Islet precursor cell (in vitro differentiated cells): ENCODE measurements at places on chromosomes 12 and 14.

DNA sequence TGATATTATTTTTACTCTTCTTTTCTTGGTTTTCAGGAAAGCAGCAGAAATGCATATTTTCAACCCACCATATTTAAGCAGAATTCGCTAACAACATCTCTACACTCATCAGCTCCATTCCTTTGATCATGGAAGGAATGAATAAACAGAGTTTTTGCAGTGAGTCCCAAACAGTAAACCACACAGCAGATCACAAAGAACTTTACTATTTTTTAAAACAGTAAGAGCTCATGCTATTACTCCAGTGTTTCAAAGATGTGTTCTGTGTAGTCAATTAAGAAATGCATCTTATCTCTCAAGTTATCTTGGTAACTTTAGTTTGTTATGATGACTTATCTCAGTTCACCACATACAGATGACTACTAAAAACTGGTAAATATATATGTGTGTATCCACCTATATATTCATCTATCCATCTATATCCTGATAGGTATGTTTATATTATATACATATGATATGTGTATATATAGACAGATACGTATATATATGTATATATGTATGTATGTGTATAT lies 843.5 kb downstream of the BCL11B start:
- no peak for DNase-seq

- DNase-seq, result no peak
Observed at GRCh38 chr12:102144221-102144620, 24.2 kb downstream of the PARPBP start.

DNA sequence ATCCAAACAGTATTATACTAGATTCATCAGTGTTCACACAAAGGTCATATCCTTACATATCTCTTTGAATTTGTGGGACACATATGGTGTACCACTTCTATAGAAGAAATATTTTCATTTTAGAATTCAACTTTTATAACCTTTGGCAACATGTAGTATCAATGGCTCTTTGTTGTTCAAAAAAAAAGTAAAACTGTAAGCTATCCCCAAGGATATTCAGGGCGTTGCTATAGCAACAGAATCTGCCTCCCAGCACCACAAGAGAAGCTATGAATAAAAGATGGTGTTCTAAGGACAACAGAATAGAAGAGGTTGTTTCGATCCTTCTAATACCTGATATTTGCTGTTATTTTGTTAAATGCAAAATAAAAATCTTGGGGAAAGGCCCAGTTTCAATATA lies 139.3 kb downstream of the BRMS1L start:
- no peak for DNase-seq

DNA sequence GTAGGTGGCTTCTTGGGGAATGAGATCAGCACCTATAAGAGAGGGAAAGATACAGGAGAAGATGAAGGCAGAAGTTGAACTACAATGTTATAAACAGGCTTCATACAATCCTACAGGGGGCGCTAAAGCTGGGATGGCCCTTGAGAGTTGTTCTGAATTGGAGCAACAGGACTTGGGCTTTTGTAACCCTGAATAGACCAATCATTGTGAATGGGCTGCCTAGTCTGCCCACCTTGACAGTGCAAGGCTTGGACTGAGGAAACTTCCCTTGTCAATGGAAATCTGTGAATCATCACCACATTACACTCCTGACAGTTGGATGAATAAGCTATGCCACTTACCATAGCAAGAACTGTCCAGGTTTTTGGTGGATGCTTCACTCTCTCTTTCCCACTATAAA lies 306.1 kb downstream of the KCNC2 start:
- peak; percentile 53 for DNase-seq

GRCh38 chr14:65604535-65604934 lies 192.0 kb downstream of the FUT8 start:
- DNase-seq, result no peak

DNA sequence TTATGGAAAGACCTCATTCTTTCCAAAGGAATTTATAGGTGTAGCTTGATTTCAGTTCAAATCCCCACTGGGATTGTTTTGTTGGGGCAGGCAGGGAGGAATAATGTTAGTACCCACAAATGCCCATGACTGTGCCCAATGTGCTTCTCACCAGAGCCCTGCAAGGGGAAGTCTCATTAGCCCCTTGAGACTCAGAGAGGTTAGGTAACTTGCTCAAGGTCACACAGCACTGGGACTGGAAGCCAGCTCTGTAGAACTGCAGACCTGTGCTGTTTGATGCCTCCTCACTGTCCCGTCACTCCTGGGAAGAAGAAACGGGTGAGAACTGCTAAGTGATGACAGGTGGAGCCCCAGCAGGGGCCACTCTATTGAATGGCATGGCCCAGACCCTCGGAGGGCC lies 8.9 kb downstream of the ANKRD9 start:
- DNase-seq, result no peak

- no peak for DNase-seq
Observed at GRCh38 chr12:27602516-27602915, 78.5 kb downstream of the PPFIBP1 start.

DNA sequence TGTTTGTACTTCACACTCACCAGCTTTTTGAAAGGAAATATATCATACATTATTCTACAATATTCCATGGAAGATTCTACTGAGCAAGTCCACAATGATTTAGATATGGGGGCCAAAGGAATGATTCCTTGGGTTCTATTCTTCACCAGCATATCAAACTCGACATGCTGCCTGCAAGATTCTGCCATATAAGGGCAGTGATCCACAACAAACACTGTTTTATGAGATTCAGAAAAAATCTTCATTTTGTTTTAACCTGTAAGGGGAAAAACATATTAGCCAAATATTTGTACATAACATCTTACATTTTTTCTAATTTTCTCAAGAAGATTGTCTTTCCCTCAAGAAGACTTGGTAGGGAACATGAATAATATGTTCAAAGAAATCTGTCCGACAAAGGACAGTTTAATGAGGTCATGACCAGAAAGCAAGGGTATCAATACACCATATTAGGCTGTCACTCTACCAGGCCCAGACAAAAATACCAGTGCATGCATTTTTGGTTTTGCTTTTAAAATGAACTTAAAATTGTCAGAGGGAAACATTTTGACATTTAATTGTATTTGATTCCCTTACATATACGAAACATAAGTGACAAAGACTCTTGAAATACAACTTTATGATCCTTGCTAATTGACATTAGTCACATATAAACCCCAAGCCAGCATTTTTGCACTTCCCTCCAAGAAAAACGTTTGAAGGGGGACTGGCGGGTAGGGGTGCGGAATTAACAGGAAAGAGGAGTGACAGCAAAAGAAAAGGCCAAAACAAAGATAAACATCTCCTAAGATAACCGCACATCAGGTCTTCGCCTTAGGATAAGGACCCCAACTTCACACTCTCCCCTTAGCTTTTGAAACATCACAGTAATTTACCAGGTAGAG lies 980 bp downstream of the INTS13 start:
- DNase-seq, result no peak

- DNase-seq, result no peak
Observed at GRCh38 chr12:43312991-43313505, 239.0 kb downstream of the ADAMTS20 start.

GRCh38 chr12:70785896-70786295 lies 134.6 kb downstream of the PTPRR start:
- no peak for DNase-seq

DNA sequence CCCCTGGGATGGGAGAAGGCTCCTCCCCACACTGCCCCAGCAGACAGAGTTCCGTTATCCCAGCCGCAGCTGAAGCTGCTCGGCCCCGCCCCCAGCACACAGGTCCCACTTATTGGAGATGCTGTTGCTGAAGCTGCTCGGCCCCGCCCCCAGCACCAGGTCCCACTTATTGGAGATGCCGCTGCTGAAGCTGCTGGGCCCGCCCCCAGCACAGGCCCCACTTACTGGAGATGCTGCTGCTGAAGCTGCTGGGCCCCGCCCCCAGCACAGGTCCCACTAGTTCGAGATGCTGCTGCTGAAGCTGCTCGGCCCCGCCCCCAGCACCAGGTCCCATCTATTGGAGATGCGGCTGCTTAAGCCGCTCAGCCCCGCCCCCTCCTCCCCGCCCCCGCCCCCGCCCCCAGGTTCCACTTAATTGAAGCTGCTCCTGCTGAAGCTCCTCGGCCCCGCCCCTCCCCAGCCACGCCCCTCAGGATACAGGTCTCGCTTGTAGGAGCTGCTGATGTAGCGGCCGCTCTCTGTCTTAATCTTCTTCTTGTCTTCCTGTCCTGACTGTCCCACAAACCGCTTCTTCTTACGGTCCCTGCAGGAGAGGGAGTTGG lies 12.0 kb downstream of the CFAP73 start:
- DNase-seq, result peak; percentile 100

- no peak for DNase-seq
Observed at GRCh38 chr14:93059917-93060545, 55.7 kb downstream of the ITPK1 start.

- DNase-seq, result no peak
Observed at GRCh38 chr12:67161322-67161918, 107.7 kb upstream of the CAND1 start.

DNA sequence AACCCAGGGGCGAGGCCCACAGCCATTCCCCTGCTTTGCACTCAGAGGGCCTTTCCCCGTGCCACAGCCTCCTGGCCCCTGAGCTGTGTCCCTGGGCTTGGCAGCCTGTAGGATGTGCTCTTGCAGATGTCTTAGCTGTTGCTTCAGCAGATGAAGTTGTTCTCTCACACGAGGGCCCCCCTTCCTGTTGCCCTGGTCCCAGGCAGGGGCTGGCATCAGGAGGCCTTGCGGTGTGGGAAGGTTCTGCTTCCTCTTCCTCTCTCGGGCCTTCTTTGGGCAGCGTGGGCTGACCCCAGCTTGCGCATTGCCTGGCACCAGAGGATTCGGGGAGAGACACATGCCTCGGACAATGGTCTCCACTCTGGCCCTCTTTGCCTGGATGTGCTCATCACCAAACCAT lies 12.7 kb downstream of the PROX2 start:
- DNase-seq, result no peak

- DNase-seq, result no peak
Observed at GRCh38 chr12:99433155-99433554, 214.4 kb upstream of the GARIN6 start.

- DNase-seq, result no peak
Observed at GRCh38 chr14:77920312-77920711, 120.4 kb downstream of the ADCK1 start.

GRCh38 chr12:49261721-49262120 lies 3.2 kb upstream of the TUBA1C start:
- DNase-seq, result no peak

GRCh38 chr12:129617849-129618248 lies 286.0 kb downstream of the TMEM132D start:
- no peak for DNase-seq

GRCh38 chr12:90004319-90005074 lies 295.9 kb upstream of the ATP2B1 start:
- no peak for DNase-seq

GRCh38 chr14:100203146-100203545 lies 35.8 kb upstream of the YY1 start:
- no peak for DNase-seq

DNA sequence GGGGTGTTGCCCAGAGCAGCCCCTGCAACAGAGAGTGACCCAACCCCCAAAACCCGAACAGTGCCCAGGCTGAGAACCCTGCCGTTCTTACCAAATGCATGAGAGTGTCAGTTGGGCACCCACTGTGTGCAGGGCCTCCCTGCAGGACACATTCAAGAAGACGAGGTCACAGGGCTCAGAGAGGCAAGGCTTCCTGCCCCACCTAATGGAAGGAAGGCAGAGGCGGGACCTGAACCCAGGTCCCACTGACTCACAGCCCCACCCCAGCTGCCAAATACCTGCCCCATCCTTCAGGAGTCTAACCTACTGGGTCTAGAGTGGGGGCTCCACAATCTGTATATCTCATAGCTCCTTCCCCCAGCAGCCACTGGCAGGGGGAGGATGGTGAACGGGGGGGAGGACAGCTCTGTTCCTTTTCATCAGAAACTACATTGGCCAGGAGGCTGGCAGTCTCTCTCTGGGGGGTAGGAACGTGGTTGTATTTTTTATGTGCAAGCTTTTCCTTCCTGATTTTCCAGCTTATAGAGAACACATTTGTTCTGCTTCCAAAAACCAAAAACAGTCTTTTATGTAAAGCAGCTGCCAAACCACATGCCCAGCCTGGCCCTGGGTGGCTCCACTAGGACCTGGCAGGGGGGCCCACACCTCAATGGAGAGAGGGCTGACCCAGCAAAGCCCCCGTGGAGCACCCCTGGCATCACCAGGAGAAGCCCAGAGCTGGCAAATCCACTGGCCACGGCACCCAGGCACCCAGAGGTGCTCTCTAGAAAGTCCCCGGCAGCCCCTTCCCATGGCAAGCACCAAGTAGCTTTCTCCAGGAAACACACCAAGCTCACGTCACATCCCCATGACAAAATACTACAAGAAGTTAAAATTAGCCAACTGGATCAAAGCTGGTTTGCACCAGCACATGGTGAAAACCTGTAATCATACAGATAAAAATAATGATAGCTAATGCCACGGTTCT lies 17.0 kb downstream of the NCOR2 start:
- no peak for DNase-seq

GRCh38 chr12:93884794-93885460 lies 207.8 kb downstream of the CRADD start:
- peak; percentile 46 for DNase-seq

- no peak for DNase-seq
Observed at GRCh38 chr14:20746566-20746965, 879 bp downstream of the EDDM3A start.
